ENCODE measurements at places on chromosomes 3 and 15.

- no peak for DNase-seq
Observed at GRCh38 chr3:144429719-144430121, 458.1 kb downstream of the DIPK2A start.

DNA sequence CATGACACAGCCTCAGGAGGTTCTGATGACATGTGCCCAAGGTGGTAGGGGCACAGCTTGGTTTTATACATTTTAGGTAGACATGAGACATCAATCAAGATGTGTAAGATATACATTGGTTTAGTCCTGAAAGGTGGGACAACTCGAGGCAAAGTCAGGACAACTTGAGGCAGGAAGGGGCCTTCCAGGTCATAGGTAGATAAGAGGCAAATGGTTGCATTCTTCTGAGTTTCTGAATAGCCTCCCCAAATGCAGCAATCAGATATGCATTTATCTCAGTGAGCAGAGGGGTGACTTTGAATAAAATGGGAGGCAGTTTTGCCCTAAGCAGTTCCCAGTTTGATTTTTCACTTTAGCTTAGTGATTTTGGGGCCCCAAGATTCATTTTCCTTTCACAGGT is 91.6 kb downstream of the CHCHD4 start:
- DNase-seq = no peak

- DNase-seq = no peak
Observed at GRCh38 chr3:140351466-140351865, 326.4 kb upstream of the TRIM42 start.

DNA sequence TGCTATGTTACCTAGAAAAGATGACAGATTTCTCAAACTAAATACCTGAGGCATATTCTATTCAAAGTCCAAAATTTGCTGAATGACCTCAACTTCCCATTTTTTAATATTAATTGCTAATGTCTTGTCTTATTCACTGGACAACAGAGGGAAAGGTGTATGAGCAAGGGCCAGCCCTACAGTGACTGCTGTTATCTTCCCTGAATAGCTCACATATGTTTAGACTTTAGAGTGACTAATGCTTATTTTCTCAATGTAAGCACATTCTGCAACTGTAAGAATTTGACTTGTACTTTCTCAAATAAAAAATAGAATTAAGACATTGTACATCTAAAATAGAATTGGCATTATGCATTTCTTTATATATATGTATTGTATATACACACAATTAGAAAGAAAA is 26.5 kb upstream of the AADACL2 start:
- no peak for DNase-seq

GRCh38 chr3:16423947-16424673 is 89.4 kb downstream of the RFTN1 start:
- no peak for DNase-seq

- no peak for DNase-seq
Observed at GRCh38 chr3:294581-294980, 98.0 kb downstream of the CHL1 start.

DNA sequence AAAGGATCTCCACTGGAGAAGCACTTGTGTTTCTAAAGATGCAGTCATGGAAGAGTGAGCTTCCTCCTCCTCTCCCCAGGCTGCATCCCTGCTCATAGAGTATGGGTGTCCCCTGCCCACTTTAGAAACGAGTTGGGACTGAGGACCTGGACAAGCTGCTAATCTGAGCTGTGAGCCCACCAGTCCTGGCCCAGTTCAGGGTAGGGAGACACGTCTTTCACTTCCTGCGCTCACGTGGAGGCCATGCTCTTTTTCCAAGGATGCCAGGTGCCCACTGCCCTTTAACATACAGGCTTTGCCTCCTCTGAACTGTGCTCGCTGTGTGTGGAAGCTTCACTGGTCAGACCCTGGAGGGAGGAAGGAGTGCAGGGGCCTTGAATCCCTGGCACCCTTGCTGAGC is 316.3 kb downstream of the UACA start:
- DNase-seq = no peak

- no peak for DNase-seq
Observed at GRCh38 chr3:124768812-124769211, 38.6 kb downstream of the UMPS start.

DNA sequence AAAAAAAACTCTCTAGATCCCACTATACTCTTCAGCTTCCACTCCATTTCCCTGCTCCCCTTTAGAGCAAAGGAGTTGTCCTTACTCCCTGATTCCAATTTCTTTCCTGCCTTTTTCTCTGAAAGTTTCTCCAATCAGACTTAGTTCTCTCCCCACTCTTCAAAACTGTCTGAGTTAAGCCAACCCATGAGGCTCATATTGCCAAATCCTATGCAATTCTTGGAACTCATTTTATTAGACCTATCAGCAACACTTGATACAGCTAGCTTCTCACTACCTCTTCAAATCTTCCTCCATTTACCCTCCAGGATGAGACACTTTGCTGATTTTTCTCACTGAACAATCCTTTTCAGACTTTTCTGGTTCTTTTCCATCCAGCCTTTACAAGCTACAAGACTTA is 233.1 kb downstream of the THRB start:
- DNase-seq = no peak

GRCh38 chr15:73560501-73561117 is 72.6 kb downstream of the NPTN start:
- DNase-seq = no peak

DNA sequence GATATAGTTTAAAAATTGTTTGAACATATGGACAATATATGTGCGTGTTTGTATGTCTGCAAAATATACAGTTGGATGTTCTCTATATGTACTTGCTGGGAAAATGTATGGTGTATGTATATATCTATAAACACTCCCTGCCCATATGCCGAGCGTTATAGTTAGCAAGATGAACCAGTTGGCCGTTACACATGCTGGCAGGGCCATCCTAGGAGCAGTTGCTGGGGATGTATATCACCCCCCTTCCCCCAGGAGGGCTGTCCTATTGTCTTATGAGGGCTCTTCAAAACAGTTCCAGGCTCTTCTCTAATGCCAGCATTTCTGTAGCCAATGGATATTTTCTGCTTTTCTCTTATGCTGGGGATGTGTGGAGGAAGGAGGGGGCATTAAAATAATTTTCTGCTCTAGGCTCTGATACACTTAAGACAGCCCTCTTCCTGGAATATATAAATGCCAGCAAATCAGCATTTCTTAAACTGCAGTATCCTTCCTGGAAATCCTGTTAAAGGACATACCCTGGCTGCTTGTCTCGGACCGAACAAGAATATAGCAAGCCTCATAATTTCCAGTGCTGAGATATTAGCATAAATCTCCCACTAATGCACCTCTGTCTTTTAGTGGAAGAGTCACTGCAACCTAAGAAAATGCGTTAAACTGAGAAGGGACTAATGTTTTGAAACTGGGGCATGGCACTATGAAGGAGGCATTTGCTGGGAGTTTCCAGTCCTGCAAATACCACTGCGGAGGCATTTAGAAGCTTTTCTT is 134.4 kb downstream of the MDFIC2 start:
- no peak for DNase-seq

DNA sequence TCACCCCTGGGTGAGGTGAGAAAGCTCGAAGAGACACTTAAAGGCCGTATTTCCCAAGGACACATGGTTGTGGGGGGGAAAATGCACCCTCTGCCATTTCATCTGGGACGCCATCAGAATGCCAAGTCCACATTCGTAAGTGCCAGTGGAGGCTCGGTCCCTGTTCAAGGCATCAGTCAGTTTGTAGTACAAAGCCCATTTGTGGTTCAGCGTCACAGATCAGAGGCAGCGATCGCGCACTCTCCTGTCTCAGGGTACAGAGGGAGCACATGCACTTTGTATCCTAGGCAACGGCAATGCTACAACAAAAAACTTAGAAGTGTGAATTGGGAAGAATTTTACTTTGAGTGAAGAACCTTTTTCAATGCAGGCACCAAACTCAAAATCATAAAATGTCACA is 27.2 kb downstream of the SEMA6D start:
- no peak for DNase-seq
